Occipital lobe (tissue), 3 donors: ENCODE measurements at places on chromosomes 7 and 10.
A peak's percentile ranks its signal among the peaks of the same experiment; 100 is the strongest.

- no peak for DNase-seq
Measured at GRCh38 chr10:129105266-129105665, 361.8 kb upstream of the MGMT start.

- no peak for DNase-seq
Measured at GRCh38 chr7:135098391-135098790, 49.5 kb upstream of the TMEM140 start.

DNA sequence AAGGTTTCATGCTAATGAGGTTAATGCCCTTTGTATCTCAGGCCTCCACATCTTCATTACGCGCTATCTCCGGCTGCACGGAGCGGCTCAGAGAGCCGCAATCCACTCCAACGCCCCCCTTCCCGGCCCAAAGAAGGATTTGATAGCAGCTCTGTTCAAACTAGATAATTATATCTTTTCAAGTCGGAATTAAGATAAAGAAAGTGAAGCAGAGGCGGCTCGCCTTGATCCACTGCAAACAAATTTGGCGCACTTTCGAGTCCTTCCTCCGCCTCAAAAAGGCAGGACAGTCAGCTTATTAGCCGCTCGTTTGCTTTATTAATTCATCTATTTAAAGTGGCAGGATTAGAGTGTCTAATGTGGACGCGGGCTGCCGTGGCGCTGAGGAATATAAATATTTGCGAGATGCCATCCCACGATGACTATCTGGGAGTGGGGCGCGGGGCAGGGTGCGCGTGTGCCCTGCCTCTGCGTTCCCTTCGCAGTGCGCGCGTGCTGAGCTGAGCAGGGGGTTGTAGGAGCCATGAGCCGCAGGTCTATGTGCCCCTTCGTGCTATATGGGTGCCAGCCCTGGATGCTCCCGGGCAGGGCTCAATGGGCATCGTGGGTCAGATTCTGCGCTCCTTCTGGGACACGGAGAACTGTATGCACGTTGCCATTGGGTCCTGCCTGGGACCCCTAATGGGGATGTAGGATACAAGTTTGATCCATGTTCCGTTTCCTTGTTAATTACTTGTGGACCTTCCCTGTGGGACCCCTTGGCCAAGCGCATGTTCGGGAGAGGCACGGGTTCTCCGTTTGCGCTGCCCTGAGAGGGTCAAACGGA is 9.0 kb downstream of the EMX2 start:
- DNase-seq = no peak

DNA sequence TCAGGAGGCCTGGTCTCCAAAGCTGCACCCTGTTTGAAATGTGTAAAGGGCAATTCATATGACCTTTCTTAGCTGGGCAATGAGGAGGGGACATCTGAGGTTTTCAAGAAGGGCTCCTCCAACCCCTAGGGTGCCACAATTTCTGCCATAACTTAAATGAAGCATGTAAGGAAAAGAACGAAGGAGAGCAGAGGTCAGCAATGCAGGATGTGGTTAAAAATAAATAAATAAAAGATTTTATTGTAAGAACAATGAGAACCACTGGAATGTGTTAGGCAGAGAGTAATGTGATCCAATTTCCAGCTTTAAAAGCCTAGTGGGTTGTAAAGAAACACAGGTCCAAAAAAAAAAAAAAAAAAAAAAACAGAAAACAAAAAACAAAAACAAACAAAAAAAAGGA is 673.1 kb downstream of the TNS3 start:
- no peak for DNase-seq

DNA sequence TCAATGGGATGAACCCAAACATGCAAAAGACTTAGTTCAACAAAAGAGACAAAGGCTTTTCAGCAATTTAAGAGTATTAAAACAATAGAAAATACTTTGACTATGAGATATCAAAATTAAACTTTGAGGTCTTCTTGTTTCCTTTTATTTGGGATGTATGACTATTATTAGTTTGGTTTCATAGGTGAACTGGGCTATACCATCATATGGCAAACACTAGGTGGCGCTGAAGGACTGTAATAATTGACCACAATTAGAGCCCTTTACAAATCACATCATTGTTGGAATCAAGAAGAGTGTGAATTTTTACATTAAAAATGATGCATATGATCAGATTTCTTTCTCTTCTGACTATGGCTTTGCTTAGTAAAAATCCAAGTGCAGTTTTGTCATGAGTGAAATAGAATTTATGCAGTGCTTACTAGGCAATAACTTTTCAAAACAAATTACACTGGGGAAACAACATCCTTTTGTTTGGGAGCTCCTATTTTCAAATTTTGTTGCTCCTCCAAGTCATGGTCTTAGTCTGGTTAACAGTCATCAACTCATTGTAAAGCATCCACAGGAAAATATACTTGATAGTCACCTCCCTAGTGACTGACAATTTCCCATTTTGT is 14.7 kb upstream of the NXPH1 start:
- no peak for DNase-seq

- DNase-seq = no peak
Measured at GRCh38 chr7:134873253-134873652, 93.8 kb downstream of the CALD1 start.

DNA sequence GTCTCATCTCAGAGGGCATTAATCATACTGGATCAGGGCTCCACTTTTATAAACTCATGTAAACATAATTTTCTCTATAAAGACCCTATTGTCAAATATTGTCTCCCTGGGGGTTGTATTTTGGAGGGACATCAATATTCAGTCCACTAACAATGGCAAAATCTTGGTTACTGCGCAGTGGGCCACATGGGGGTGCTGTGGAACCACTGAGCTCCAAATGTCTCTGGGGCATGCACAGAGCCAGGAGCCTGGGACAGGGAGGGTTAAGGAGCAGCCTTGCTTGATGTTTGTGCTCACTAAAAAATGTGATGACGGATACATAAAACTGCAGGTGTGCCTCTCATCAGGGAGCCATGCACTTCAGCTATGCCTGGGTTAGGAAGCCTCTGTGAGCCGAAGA is 62.1 kb upstream of the PRSS58 start:
- DNase-seq = no peak

- no peak for DNase-seq
Measured at GRCh38 chr7:101902680-101903514, 85.5 kb downstream of the CUX1 start.

DNA sequence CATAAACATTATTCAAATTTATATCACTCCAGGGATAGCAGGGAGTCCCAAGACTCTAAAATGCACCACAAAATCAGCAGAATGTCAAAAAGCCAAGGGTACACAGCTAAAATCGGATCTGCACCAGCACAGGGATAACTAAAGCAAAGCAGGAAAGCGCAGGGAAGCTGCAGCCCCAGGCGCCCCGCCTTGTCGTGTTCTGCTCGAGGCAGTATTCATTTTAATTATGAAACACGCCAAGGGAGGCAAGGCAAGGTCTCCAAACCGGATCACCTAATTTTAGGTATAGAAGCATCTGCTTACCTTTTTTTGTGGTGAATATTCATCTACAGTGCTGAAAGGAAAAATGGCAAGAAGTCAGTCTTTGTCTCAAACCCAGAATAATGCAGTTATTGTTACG is 199.4 kb downstream of the RAPGEF5 start:
- DNase-seq = no peak

DNA sequence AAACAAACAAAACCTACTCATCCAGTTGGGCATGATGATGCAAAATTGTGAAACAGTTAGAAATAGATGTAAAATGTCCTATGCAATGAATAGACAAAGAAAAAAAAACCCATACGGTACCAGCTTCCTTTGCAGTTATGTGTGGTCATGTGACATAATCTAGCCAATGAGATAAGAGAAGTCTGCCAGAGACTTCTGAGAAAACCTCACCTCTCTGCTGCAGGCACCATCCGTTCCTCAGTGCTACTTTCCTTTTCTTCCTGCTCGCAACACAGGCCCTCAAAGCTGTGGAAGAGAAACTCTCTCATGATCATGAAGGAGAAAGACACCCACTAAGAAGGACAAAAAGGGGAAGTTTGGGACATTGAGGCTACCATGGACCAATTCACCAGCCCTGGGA is 76.8 kb upstream of the CARD11 start:
- no peak for DNase-seq

DNA sequence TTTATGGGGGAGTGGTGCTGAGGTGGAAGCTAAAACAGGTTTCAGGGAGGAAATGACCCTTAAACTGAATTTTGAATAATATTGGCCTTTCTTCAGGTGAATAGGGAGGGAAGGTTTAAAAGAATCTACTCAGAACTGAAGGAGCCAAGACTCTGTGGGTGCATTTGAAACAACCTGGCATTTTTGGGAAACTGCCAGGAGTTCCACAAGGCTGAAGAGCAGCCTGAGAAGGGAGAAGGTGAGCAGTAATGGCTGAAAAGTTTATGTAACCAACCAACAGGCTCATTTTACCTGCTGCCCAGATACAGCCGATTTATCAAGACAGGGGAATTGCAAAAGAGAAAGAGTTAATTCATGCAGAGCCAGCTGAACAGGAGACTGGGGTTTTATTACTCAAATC is 4.0 kb upstream of the PANK1 start:
- DNase-seq = no peak

- DNase-seq = no peak
Measured at GRCh38 chr7:1090686-1091643, 3.1 kb downstream of the GPER1 start.

DNA sequence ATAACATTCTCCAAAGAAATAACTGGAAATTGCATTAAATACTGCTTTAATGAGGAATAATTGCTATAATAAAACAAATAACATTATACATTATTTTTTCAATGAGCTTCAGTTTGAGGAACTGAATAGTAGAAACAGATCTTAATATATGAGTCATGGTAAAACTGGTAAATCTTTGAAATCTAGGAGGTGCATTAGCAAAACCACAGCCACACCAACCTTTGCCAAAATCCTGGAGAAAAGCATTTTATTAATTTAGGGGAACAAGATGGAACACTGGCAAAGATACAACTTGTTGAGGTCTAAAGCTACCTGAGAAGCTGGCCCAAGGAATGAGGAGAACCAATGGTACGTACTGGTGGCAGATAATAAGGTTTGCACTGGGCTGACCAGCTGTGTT is 5.4 kb upstream of the ASL start:
- no peak for DNase-seq

DNA sequence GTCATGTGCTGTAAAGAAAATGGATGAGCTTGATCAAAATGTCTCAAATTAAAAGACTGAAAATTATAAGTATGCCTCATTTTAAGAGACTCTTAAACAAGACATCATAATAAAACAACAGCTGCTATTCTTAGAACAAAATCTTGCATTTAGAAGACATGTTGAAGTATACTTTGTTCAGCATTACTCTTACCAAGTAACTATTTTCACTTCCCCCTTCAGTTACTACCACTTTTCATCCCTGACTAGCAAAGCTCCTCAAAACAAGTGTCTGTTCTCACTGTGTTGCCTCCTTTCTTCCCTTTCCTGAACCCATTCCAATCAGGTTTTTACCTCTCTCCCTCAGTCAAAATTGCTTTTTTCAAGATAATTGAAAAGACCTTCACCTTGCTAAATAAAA is 31.6 kb downstream of the ELAPOR2 start:
- no peak for DNase-seq

DNA sequence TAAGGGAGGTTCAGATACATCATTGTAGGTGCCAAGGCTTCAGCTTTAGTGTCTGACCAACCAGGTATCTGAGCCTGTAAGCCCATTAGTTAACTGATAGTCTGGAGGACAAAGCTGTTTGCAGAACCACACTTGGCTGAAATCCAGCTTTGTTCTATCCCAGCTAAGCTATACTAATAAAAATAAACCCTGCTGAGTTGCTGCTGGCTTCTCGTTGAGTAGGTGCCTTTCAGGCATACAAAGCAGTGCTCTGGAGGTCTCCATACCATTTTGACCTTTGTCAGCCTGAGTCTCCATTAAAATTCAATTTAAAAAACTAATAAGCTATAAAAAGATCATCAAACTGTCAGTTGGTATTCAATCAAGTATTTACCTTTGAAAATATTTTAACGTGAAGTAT is 22.0 kb downstream of the CDCA7L start:
- DNase-seq = no peak

DNA sequence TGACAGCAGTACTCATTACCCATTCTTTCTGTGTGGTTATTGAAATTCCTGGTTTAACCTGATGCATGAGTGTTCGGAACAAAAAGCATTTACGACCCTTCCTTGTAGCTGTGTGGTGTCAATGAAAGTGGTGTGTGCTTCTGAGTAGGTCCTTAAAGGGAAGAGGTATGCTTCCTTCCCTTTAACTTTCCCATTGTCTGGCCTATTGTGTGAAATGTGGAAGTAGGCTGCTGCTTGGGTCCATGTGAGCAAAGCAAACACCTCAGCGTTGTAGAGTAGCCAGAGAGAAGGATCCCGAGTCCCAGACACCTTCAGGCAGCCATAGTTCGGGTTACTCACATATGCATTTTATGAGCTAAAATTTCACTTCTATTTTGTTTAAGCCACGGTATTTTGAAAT is 74.7 kb downstream of the TSPAN12 start:
- DNase-seq = no peak

GRCh38 chr10:132065491-132066105 is at the start of gene JAKMIP3:
TSS of gene JAKMIP3 (plus strand) at chr10:132065946. CDS start at chr10:132104809, 38,863 bp downstream.
- peak; percentile 78 for DNase-seq

DNA sequence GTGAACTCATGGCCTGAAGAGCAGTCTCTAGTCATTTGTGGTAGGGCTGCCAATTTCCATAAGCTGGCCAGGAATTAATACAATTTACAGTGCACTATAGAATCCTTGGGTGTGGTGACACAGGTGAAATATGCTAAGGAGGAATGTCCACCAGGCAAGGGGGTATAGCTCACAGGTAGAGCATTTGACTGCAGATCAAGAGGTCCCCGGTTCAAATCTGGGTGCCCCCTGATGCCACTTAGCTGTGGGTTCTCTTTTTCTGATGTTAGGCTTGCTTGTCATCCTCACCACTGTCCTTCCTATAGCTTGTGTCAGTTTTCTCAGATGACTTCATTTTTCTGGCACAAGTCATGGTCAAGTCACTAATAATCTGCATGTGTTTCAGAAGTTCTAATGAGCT is 108.7 kb downstream of the ZNF467 start:
- no peak for DNase-seq

GRCh38 chr10:120818301-120818700 is 32.9 kb upstream of the WDR11 start:
- DNase-seq = no peak

- no peak for DNase-seq
Measured at GRCh38 chr10:44335330-44336021, 49.4 kb downstream of the CXCL12 start.

DNA sequence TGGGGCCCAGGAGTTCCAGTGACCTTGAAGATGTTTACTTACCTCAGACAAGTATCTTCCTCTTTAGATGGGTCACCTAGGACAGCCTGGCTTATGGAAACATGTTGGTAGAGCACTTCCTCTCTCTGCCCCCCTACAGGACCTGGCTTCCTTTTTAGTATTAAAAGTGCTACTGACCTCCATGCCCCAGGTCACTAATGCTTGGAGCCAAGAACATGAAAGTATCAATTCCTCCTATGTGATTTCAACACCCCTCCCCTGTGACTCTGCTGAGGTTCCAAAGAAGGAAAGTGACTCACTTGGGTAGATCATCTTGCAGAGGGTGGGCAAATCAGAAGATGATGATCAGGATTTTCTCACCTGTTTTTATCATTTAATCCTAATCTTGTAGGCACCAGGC is 125.3 kb upstream of the CCDC6 start:
- no peak for DNase-seq

GRCh38 chr7:71705217-71705616 is 573.3 kb downstream of the GALNT17 start:
- no peak for DNase-seq

GRCh38 chr10:82925547-82925946 is 1050.6 kb downstream of the NRG3 start:
- no peak for DNase-seq
